ENCODE measurements at places on chromosomes 4 and X. TPM values are rescaled to one million over a fixed set of nuclear protein-coding genes. Genes with fewer than 3 reads are reported as not detected.

The GC gene
- total RNA-seq = 1.9 TPM

GRCh38 chrX:104098919-104099318 lies 13.4 kb upstream of the ZCCHC18 start:
- no peak for DNase-seq

- no peak for DNase-seq
Measured at GRCh38 chrX:1464971-1465285, 12.2 kb upstream of the ASMTL start.

- no peak for DNase-seq
Measured at GRCh38 chrX:42695800-42696358, 82.1 kb downstream of the PPP1R2C start.

The SORCS2 gene
- 5.5 TPM for total RNA-seq

GRCh38 chr4:1603413-1604135 lies 80.5 kb downstream of the FAM53A start:
- no peak for DNase-seq
